Spinal cord (tissue), 10 donors: ENCODE measurements at places on chromosomes 7 and 10. TPM values are rescaled to one million over a fixed set of nuclear protein-coding genes. Genes with fewer than 3 reads are reported as not detected.

TMEM176A gene
- 24.2 TPM for total RNA-seq

MSS51 gene
- total RNA-seq = 3.9 TPM

LHFPL3 gene
- 18.8 TPM for total RNA-seq

GARIN1A gene
- total RNA-seq = 0.50 TPM

EBF3 gene
- 83.1 TPM for total RNA-seq

SHH gene
- 3.5 TPM for total RNA-seq

SCART1 gene
- 2.9 TPM for total RNA-seq

CTAGE8 gene
- 2.6 TPM for total RNA-seq

ZNF736 gene
- total RNA-seq = 32.3 TPM

RAB19 gene
- 0.99 TPM for total RNA-seq

GPRIN2 gene
- total RNA-seq = 9.3 TPM
